ENCODE measurements at places on chromosomes 12 and 14.

DNA sequence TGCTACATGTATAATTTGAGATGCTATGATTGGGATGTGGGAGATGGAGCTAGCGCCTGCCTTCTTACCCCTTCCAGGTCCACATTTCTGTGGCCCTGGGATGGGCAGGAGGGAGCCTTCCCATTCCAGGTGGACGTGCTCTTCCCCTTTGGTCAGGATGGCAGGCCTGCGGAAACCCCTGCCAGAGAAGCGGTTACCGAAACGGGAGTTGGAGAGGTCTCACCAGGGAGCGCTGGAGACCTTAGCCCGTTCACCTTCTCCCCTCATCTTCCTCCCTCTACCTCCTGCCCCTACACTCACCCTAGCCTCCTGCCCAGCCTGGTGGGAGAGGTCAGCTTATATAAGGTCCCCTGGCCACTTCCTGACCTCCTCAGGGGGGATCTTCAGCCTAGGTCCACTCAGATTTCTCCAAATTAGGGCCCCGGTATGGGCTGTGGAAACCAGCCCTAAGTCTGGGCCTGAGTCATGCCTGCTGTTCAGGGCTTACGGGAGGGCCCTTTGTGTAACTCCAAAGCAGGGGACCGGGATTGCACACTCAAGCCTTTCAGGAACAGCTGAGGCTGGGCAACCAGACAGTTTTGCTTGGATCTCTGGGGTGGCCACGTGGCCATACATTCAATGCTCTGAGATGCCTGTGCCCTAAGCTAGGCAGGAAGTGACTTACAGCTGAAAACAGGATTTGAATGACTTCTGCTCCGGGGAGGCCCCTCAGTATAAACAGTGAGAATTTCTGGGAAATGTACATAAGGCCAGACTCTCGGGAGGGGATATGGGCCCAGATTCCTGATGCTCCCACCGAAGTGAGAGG, 10.2 kb upstream of the MEG3 start:
- no peak for DNase-seq

- DNase-seq = no peak
These were observed 163.9 kb upstream of the PRMT8 start for GRCh38 chr12:3326850-3327780.

DNA sequence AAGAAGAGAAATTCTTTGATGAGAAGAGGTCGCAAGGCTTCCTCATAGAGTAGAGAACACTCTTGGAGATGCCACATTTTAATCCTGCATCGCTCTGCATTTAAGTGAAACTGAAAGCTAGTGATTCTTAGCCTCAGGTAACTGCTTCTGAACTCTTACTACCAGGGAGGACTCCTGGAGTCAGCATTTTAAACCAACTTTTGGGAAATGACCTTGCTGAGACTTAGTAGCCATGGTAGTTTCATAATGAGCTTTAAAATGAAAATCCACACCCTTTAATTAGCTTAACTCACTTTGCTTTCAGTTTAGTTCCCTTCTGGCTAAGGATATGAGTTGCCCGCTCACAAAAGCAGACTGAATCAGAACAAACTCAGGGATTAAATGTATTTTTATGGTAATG, 80.3 kb downstream of the SYNE2 start:
- DNase-seq = no peak

DNA sequence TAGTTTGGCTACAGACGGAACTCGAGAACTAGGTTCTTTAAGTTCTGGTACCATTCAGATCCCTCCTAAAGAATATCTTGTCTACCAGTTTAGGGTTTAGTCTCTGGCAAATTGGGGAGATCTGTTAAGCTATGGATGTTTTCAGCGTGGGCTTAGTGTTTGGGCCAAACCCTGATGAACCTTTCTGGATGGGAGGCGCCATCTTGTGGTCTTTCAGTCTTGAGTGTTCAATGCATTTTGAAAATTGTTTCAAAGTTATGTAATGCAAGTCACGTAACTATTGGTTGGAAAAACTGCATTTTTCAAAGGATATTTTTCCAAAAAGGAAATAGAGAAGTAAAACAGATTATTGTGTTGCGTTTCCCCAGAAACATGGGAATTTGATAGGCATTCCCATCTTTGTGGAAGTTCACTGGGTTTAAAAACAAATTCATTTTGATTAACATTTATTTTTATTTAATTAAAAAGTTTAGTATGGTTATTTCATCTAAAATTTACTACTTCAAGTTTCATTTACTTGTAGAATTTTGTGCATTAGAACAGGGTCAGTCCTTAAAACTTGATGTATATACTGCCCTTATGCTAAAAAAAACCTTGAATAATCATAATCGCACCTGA, 169.0 kb downstream of the PRIMA1 start:
- peak; percentile 4 for DNase-seq

DNA sequence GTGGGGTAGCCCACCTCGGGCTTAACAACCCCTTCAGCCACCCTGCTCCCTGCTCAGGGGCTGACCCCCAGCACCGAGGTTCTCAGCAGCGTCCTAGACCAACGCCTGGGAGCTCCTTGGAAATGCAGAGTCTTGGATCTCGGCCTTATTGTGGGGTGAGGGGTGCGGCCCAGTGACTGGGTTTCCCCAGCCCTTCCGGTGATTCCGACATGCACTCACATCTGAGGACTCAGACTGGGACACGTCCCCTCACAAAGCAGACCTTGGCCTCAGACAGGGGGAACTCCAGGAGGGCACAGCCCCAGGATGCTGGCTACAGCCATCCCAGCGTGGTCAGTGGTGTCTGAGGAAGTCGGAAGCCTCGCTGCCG, 117.7 kb downstream of the RFLNA start:
- DNase-seq = no peak

- DNase-seq = no peak
These were observed 3.5 kb upstream of the PTPN6 start for GRCh38 chr12:6947615-6948014.

- peak; percentile 43 for DNase-seq
These were observed 112.5 kb downstream of the PRKD1 start for GRCh38 chr14:29815016-29815674.

- no peak for DNase-seq
These were observed 168.7 kb upstream of the SSTR1 start for GRCh38 chr14:38038986-38039385.

DNA sequence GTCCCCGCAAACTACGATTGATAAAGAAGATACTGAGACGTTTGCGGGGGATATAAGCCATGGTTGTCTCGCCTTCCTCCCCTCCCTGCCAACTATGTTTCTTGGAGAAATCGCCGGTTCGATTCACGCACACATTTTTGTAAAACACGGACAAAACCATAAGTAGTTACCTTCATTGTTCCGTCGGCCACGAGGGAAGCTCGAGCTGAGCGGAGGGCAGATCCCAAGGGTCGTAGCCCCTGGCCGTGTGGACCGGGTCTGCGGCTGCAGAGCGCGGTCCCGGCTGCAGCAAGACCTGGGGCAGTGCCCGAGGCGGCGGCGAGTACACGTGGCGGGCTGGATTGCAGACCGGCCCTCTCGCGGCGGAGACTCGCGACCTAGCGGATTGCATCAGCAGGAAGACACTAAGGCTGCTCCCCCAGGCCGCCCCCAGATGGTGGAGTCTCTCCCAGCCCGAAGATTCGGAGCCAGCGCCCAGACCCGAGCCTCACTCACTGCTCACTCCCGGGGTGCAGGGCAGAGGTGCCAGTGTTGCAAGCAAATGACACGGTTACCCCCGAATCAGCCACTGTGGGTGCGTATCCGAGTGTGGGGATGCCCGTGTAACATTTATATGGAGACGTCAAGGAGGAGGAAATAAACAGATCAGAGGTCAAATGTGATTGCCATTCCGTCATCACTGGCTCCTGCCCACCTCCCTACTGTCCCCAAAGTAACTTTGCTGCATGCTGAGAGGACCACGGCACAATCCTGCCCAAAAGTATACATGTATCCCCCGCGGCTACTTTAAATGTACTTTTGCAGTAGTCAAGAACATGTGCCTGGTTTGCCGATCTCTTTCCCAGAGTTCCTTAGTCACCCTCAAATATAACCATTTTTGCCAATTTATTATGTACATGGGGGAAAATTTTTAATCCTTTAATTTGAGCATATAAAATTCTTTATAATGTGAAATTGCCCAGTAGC, at the start of gene BCAT1:
BCAT1 (minus strand) TSS at position 345 of the 966 bp plus-strand sequence; CDS start at position 176, 169 bp downstream.
- no peak for DNase-seq

- no peak for DNase-seq
These were observed 751.3 kb downstream of the SLC6A15 start for GRCh38 chr12:84161296-84161695.

GRCh38 chr12:79082595-79082994, 218.0 kb downstream of the SYT1 start:
- no peak for DNase-seq

DNA sequence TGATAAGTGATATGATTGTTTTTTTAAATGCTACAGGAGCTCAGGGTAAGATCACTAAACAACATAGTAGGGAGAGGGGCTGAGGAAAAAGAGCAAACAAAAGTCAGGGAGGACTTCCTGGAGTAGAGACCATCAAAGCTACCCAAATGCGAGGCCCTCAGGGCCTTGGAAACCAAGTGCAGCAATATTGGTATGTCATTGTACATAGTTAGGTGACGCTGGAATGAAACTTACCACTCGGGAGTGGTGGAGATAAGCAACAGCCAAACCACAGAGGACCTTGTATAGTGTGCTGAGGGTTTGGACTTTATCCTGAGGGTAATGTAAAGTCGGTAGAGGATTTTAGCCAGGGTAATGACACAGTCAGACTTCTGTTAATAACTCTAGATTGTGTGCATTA, 13.8 kb downstream of the KITLG start:
- DNase-seq = no peak

DNA sequence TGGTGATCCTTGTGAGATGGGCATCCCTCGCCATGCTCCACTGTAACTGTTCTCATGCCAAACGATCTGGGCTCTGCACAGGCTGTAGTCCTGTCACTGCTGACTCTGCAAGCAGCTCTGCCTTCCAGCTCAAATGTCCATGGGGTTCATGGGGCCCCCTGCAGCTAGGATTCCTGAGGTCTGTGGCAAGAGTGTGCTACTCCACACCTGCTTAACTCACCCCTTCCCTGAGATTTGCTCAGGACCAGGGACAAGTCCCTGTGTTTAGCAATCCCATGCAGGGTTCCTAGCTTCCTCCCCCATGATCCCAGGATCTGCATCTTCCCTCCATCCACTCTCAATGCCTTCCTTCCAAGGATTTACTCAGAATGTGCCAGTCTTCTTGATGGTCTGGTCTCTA, 241.0 kb downstream of the ASCL1 start:
- no peak for DNase-seq

DNA sequence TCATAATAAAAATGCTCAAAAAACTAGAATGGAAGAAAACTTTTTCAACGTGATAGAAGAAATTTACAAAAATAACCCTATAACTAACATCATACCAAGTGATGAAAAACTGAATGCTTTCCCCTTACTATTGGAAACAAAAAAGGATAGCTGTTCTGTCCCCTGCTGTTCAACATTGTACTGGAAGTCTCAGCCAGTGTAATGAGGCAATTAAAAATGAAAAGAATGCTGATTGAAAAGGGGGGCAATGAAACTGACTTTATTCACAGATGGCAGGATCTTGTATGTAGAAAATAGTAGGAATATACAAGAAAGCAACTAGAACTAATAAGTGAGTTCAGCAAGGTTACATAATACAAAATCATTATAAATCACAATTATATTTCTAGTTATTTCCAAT, 337.9 kb upstream of the KITLG start:
- DNase-seq = no peak

DNA sequence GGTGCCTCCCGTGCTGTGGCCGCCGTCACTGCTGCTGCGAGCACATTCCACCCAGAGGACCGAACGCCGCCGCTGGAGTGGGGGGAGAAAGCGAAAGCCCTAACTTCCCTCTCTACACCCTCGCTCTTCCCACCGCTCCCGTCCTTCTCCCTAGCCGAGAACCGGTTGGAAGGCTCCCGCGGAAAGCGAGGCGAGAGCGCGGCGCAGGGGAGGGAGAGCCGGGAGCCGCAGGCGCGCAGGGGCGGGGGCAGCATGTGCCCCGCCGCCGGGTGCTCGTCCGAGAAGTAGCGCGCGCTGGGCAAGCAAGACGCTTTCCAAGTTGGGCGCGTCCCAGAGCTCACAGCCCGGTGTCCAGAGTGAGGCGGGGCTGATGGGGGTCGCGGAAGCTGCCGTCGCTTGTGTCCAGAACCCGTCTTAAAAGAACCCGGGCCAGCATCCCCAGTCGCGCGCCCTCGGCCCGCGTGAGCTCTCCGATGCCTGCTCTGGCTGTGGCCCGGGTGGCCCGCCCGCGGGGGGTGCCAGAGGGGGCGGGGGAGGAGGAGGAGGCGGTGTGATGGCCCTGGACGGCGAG, at the start of gene TRHDE:
TRHDE (plus strand) TSS at position 280 of the 571 bp plus-strand sequence; CDS start at position 554, 274 bp downstream.
- DNase-seq = no peak

- no peak for DNase-seq
These were observed 381.7 kb upstream of the DDHD1 start for GRCh38 chr14:53534841-53535240.

GRCh38 chr12:93460902-93461301, 6.4 kb upstream of the MRPL42 start:
- DNase-seq = no peak

GRCh38 chr12:108568338-108569154, 6.2 kb downstream of the ISCU start:
- no peak for DNase-seq

DNA sequence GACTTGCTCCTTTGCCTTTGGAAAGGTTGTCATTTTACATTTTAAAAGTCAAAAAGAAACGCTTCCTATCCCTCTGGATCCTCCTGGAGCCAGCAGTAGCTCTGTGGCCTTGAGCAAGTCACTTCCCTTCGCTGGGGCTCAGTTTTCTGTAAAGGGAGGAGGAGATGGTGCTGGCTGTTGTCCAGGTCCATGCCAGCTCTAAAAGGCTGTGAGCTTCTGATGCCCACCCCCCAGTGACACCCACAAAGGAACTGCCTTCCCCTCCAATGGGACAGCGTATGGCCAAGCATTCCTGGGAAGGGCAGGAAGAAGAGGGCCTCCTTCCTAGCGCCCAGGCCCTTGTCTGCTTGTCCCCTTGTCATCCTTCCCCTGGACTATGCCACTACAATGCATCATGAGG, 81.5 kb downstream of the NTF3 start:
- no peak for DNase-seq

DNA sequence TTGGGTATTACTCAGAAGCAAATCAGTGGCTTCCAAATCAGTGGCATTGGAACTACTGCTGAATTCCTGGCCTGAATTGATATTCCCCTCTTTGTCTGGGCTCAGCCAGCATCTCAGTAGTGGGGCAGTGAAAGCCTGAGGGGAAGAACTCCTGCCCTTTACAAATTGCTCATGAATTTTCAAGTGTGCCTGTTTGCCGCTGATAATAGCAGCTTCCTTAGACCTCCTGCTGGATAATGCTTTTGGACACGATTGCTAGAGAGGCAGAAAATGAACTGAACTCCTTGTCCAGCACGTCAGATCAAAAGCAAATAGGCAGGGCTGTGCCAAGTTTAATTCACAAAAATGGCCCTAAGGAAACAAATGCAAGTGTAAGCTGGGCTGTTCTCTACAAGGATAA, 91.3 kb upstream of the GZMB start:
- no peak for DNase-seq

All from forelimb muscle (tissue), 1 donor.